Stimulated activated CD4-positive, alpha-beta T cell treated with anti-CD3 and anti-CD28 coated beads, Interleukin-2, amount 100 ng/mL, for 24 hours (primary cell): ENCODE measurements at places on chromosomes 12 and 14.

DNA sequence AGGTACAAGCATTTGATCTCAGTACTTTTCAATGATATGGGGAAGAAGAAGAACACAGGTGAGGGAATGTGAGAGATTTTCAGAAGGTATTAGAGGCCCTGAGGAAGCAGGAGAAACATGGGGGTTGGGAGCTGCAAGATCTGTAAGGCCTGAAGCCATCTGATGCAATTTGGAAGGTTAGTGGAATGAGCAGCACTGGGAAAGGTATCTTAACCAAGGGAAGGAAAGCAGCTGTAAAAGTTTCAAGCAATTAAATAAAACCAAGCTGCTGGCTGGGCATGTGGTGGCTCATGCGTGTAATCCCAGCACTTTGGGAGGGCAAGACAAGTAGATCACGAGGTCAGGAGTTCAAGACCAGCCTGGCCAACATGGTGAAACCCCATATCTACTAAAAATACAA, 104.4 kb upstream of the PARP11 start:
- no peak for DNase-seq

DNA sequence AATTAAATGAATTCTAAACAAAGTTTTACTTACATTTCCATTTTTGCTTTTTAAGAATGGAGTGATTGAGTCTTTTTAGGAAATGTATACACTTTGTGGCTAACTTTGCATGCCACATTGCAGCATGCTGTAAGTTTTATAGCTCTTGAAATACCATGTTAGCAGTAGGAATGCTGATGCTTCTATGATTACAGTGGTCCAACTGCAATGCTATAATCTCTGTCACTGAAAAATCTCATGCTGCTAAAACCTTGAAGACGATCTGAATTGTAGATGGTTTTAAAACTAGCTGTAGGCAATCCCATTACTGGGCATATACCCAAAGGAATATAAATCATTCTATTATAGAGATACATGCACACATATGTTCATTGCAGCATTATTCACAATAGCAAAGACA, 127.6 kb downstream of the WIF1 start:
- DNase-seq = no peak

DNA sequence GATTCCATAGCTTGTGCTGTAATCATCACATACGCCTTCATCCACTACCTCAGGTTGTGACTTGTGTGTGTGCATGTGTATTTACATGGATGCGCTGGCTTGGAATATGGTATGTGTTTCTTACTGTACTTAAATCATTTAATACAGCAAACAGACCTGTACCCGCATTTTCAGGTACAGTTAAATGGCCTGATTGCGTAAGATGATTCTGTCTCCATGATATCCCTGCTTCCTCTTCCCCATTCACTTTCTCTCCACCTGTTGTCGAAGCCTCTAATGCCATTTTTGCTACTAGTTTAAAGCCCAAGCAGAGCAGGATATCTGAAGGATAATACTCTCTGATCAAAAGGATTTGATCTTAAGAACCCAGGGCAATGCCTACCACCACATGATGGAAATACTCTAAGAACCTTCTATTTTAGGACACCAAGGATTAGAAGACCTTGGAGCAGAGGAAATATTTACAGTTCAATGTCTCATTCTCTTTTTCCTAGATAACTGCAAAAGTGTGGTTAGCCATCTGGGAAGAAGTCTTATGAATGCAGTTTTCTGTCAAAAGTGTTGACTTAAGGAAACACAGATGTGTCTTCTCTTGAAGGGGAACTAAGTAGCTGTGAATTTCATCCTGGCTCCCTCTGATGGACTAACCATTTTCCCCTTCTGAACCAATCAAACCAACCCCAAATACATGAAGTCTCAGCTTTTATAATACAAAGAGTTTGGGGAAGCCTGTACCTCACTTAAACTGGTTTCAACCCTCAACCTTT, 78.7 kb downstream of the HELB start:
- DNase-seq = no peak

DNA sequence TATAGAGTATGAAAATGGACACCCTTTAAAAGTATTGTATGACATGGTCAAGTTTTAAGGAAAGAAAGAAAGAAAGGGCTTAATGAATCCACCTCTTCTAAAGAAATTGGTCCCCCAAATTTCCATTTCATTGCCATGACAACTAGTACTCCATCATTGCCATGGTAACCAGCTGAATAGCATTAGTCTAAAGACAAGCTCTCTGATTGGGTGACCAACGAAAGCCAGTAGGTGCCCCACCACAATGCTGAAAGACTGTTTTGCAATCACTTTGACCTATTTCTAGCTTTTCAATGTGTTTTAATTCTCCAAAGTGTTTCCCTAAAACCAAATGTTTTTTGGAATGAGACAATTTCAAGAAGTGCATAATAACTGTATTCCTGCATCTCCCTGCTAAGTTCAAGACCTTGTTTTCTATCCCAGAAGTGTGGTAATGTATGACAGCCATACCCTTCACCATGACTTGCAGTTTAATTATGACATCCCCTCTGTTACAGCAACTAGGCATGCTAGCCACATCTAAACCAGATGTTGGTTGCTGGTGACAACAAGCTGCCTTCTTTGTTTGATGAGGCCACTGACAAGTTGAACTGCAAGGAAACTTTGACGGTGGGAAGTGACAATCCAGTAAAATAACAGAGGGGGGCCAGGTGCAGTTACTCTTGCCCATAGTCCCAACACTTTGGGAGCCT, 46.7 kb downstream of the KICS2 start:
- no peak for DNase-seq

DNA sequence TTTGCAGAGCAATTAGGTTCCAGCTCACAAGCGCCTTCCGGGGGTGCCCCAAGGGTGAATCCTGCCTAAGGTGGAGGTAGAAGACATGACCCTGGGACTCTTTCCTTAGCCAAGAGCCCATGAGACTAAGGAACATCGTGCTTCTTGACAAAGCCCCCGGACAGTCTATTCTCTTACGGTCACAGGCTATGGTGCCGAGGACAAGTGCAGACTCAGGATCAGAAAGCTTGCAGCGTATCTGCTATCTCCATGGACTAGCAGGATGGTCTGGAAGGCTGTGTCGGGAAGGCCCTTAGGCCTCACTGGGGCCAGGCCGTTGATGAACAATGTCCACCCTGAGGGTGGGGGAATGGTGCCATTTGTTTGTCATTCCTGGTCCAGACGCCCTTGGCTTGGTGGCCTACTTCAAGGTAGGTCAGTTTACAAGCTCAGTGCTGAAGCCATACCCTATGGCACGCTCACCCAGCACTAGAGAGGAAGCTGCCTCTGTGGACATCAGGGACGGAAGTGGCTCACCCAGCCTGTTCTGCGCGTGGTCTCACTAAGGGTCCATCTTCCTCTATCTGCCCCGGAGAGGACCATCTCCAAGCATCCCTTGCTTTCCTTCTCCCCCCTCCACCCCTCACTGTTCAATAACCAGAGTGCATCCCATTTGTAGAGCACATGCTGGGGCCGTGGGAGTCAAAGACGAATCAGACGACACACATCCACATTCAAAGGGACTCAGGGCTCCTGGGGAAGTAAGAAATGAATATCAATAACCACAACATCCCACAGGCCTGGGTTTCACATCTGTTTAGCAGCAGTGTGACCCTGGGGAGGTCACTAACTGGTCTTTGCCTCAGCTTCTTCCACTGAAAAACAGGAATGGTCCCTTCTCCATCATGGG, 45.0 kb upstream of the IQSEC3 start:
- no peak for DNase-seq

DNA sequence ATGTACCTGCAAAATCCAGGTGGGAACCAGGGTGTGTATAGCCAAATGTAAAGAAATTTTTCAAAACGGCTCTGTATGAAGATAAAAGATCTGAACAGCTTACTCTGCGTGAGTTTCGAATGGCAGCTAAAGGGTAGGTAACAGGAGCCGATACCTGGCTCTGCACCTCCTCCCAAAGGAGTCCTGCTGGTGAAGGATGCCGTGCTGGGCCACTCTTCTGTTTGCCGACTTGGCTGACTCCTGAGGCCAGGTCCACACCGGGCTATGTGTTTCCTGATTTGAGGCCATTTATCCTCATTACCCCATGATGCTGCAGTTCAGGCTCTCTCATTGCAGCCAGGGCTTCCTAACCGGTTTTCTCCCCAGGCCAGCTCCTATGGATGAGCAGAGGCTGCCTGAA, 244.6 kb downstream of the SLC41A2 start:
- DNase-seq = no peak

DNA sequence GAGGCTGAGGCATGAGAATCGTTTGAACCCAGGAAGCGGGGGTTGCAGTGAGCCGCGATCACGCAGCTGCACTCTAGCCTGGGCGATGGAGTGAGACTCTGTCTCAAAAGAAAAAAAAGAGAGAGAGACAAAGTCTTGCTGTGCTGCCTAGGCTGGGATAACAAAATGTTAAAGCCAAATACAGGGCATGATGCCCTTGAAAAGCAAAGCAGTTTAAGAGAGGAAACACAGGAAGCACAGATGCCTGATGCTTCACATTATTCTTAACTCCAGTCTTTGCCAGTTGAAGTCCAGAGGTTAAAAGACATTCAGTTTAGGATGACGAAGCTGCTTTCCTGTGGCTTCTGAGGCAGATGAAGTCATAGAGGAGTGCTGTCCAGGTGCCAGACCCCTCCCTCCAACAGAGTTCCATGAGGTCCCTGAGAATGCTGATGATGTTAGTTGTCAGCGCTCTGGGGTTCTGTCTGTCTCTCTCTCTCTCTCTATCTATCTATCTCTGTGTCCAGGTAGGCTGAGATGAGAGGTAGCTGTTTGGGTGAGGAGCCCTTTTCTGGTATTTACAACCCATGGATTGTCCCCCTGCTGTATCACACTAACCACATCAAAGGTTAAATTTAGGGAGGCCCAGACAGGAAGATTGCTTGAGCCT, 4.9 kb upstream of the MRPL52 start:
- DNase-seq = no peak

GRCh38 chr14:22614240-22614799, 16.2 kb downstream of the ABHD4 start:
- DNase-seq = no peak

DNA sequence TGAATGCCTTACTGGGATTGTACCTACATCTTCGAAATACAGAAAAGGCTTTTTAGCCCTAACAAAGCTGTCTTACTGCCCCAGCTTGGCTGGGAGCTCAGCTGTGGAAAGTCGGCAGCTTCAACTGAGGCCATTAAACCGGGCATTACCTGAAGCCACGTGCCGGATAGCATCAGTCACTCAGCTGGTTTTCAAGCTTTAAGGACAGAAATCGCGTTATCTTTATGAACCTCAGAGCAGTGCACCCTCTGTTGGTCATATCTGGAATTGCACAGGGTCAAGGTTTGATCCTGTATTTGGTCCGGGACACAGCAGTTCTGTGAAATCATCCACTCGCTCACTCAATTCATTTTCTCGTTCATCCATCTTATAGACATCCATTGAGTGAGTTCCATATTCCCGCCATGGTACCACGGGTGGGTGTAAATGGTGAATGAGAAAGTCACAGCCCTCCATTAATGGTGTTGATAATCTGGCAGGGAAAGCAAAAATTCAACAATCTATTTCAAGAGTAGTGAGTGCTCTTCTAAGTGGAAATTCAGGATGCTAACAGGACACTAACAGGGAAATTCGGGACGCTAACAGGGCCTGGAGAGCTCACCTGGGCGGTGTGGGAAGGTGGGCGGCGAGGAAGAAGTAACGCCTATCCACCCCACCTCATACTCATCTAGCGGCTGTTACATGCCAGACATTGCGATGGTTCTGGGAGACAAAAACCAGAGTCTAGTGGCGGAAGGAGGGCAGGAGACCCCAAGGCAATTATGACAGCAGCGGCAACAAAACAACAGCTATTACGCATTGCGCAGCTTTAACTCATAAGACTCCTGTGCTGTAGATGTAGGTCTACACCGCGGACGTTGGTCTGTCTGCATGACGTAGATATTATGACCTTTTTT, 60.6 kb upstream of the TCL1A start:
- DNase-seq = peak; percentile 62

- DNase-seq = no peak
Measured at GRCh38 chr12:28938056-28938455, 211.0 kb upstream of the FAR2 start.

DNA sequence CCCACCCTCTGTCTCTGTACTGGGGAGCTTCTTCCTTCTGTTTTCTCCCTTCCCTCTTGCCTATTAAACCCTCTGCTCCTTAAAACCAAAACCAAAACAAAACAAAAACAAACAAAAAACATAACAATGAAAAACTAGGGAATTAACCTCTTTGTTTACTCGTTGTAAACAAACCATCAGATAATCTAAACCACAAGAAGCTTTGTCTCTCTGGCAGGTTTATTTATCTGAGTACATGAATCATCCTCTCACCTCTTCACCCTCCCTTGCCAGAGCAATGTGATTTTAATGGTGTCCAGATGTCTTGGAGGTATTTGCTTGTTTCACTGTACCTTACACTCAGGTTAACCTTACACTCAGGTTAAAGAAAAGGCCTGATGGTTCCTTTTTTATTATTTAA, 66.1 kb downstream of the DYRK2 start:
- DNase-seq = no peak

DNA sequence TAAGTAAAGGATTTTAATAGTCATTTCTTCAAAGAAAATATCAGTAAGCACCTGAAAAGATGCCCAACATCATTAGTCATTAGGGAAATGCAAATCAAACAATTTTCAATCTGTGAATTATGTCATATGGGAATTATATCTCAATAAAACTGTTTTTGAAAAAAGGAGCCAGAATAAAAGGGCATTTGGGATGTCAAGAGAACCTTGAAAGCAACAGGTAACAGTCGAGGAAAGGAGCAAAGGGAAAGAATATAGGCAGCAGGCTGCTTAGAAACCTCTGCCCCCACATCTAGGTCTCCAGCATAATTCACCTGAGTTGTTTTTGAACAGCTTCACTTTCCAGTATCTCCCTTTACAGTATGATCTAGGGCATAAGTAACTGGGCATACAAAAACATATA, 12.2 kb downstream of the RAD9B start:
- DNase-seq = no peak

- no peak for DNase-seq
Measured at GRCh38 chr12:75888874-75889613, 142.5 kb downstream of the PHLDA1 start.

GRCh38 chr14:56206596-56206995, 88.4 kb downstream of the PELI2 start:
- DNase-seq = no peak

GRCh38 chr14:58776516-58776915, 138.8 kb downstream of the DACT1 start:
- no peak for DNase-seq
